ENCODE measurements at places on chromosomes 11 and 22.
A peak's percentile ranks its signal among the peaks of the same experiment; 100 is the strongest.

DNA sequence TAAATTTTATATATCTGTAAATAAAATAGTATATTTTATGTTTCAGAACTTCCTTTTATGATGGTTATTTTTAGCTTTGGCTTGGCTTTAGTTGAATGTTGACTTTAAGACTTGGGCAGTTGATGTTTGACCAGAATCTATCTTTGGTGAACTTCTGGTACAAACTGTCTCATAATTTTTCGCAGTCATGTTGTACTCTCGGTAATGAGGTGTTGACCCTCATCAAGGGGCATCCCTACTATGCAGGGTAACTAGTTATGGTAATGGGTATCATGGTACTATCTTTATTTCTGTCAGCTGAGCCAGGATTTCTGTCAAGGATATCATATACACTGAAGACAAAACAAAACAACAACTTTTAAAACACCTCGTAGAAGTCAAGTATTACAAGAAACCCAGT is 67.7 kb downstream of the NXPE2 start:
- no peak for DNase-seq

- no peak for DNase-seq
Measured at GRCh38 chr11:117387992-117388755, 60.5 kb downstream of the CEP164 start.

DNA sequence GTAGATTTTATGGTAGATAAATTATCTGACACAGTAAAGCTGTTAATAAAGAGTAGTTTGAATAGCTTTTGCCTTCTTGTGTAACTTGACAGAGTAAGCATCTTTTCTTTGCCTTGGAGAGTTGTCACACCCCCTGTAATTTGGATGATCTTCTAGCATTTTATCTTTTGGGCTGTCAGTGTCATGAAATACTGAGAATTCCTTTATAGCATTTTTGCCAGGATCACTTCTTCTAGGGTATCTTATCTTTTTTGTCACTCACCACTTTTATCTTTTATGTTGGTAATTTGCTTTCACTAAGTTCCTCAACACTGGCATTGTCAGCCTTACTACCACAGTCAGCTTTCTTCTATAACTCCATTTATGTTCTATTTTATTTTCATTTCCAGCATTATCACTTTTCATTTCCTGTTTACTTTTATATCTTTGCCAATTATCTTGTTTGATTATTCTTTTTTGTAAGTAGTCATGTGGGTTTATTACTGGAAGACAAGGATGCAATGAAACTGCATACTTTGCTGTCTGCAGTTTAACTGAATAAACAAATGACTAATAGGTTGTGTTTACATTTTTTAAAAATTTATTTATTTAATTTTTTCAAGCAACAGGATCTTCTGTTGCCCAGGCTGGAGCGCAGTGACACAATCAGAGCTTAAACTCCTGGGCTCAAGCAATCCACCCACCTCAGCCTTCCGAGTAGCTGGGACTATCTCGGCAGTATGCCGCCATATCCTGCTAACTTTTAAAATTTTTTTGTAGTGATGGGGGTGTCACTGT is 28.1 kb upstream of the ACAT1 start:
- no peak for DNase-seq

DNA sequence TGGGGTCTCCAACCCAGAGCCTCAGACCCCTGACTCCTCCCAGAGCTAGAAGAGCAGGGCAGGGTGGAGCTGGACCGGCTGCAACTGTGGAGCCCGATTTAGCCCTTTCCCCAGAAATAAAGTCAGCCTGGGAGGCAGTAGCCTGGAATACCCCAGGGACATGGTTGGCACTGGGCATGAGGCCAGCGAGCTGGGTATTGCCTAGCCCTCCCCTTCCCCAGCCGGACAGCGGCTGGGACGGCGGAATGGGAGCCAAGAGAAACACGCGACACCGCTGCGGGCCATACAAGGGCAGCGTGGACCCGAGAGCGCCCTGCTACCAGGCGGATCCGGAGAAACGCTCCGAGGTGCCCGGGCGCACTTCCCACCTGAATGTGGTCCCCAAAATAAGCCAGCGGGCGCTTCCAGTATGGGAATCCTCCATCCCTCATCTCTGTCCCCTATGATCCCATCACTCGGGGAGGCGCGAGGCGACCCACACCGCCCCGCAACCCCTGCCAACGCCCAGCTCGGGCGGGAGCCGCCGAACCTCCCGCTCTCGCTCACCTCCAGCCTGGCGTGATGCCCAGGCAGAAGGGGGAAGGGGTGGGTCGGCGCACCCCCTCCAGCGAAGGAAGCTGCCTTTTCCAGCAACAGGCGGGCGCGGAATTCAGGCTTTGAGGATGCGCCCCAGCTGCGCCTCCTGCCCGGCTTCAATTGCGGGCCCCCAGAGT is 758 bp downstream of the MCAM start:
- DNase-seq: no peak

DNA sequence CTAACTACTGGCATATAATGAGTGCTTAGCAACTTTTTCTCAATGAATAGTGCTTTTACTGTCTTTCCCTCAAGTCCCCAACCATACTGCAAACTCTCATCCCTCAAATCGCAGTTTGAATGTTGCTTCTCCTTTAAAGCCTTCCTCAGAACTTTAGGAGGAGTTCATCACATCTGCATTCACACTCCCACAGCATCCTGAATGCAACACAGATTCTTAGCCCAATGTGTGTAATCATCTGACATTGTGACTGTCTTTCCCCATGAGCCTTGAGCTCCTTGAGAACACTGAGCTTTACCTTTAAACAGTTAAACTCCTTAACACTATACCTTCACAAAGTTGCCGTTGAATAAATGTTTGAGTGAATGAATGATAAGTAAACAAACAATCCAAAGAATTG is 81.7 kb upstream of the FAM181B start:
- DNase-seq: no peak

- no peak for DNase-seq
Measured at GRCh38 chr11:133977067-133977677, 20.4 kb upstream of the IGSF9B start.

- no peak for DNase-seq
Measured at GRCh38 chr11:122322329-122322728, 206.3 kb upstream of the BLID start.

DNA sequence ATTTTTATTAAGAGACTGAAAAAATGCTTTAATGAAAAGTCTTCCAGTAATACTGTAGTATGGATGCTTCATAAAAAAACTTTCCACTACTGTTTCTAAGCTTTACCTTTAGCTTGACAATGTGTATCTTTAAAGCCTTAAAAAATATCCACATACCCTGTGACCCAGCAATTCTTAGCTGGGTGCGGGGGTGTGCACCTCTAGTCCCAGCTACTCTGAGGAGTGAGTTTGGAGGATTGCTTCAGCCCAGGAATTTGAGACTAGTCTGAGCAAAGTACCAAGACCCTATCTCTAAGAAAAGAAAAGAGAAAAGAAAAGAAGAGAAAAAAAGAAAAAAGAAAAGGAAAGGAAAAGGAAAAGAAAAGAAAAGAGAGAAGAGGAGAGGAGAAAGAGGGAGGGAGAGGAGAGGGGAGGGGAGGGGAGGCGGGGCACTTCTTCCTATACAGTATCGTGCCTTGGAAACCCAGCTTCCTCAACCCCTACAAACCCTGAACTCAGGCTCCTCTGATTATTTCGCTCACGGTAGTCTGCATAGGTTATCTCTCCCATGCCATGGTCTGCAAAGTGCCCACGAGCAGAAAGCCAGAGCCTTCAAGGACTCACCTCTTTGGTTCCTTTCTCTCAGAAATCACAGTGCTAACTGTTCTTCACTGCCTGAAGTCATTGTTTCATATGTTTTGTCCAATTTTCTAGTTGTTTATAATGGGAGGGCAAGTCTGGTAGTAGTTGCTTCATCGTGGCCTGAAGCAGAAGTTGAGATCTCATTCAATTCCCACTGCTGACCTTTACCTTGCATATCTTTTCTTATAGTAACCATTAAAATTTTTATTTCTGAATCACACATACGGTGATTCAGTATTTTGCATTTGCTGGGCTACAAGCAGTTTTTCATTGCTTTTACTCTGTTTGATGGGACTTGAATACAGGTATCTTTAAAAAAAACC is 82.2 kb downstream of the FAM83F start:
- DNase-seq: no peak

- DNase-seq: no peak
Measured at GRCh38 chr11:77418971-77419597, 54.8 kb downstream of the PAK1 start.

GRCh38 chr11:75615751-75616150 is 53.1 kb downstream of the MAP6 start:
- DNase-seq: no peak

DNA sequence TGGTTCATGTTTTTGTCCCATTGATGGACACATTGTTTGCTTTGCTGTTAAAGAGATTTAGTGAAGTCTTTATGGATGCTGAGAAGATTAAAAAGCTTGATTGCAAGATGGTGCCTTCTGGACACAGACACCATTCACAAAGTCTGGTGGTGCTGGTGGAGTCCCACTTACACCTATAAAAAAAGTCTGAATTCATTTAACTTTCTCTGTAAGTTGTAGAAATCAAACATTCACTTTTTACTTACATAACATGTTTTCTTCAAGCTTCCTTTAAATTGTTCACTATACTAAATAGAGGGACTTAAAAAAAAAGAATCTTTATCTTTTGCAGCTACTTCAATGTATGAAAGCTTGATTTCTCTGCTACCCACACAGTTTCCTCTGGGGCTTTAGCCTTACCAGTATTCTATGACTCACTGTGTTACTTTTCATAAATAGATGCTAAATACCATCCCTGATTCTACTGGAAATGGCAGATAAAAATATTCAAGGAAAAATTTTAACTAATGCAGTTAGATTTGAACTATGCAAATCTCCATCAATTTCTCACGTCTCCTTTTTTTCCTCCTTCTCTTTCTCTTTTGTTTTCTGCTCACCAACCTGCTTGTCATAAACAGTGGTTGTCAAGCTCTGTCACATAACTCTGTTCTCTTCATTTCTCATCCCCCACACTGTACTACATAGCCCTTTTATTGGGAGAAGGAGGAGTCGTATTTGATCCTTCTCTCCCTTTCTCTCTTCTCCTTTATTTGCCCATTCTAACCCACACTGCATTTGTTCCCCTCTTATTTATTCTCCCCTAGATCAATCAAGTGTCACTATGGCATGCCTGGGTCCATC is 89.7 kb downstream of the FAM76B start:
- DNase-seq: no peak

DNA sequence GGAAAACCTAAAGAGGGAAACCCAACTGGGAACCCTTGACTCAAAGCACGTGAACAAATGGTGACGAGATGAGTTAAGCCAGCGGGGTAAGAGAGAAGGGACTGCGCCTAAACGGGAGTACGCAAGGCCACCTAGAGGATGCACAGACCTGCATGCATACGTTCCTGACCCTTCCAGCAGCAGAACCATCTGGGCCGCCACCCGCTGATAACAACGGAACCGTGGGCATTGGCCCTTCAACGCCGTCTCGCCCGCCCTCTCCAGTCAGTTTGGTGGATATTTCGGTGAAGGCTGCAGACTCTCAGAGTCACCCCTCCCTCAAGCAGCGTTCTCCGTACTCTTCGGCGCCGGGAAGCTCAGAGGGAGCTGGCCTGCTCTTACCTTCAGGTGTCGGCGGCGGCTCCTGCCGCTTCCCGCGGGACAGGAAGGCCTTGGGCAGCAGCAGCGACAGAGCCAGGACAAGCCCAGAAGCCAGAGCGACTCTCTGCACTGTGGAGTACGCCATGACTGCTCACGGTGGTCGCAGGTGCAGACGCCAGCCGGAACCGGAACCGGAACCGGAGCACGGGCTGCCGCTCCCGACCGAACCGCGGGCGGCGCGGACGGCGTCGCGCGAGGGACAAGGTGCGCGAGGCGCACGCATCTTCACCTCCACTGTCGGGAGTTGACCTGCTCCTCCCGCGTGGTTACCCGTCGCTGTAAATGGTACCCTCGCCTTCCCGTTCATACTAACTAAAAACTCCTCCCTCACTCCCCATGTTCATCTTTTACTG is at the start of gene RIC3:
Gene RIC3 (minus strand): TSS at position 541 of the 773 bp plus-strand sequence. CDS start 36 bp downstream, at position 505.
- DNase-seq: peak; percentile 51

DNA sequence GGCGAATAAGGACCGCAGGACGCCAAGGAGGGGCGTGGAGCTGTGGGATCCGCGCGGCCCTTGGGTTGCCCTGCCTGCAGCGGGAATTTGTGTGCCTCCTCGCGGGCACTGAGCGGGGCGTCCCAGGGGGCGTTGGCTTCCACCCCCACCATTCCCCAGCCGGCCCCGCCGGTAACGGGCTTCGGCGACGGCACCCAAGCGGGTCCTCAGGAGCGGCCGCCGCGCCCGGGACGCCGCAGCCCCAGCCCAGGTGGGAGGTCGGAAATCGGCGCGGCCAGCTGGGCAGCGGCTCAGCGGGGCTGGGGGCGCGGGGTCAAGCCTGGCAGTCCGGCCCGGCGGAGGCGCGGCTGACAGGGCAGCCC is 320 bp downstream of the CLTCL1 start:
- DNase-seq: peak; percentile 26

GRCh38 chr11:126829716-126830115 is 170.9 kb downstream of the KIRREL3 start:
- no peak for DNase-seq

GRCh38 chr11:76284161-76284560 is 77.9 kb upstream of the WNT11 start:
- DNase-seq: no peak

GRCh38 chr11:109405671-109406070 is 16.3 kb upstream of the C11orf87 start:
- DNase-seq: no peak

GRCh38 chr22:34639911-34640310 is 426.0 kb upstream of the ISX start:
- no peak for DNase-seq

DNA sequence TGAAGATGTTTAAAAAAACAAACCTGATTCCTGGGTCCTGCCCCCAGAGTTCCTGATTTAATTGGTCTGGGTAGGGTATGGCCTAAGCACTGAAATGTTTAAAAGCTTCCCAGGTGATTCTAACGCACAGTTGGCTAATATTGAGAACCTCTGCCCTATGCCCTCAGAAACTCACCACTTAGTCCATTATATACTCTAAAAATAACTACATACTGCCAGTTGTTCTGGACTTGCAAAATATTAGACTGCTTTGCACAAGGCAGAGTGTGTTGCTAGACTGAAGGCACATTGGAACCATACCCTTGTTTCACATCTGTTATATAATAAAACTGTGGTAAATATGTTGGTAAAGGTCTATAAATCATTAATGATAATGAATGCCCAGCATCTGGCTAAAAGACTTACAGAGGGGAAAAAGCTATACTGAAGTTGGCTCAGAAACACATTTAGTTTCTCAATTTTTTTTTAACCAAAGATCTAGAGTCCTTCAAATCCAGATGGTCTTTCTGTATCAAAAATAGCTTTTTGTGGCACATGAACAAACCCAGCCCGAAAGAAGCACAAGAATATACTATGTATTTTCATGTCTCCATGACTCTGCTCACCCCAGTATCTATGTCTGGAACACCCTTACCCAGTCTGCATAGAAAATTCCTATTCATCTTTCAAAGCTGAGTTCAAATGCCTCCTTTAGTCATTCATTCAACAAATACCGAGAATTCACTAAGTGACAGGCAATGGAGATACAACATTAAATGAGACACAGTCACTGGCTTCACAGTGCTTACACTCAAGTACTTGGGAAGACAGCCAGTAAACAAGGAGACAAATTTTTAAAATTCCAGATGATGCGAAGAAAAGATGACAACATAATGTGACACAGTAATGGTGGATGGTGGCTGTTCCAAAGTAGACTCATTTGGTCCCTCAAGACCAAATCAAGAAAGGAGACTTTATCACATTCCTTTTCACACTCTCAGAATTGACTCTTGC is 44.1 kb downstream of the RBFOX2 start:
- no peak for DNase-seq

All from stimulated activated CD4-positive, alpha-beta T cell treated with anti-CD3 and anti-CD28 coated beads, Interleukin-4, amount 100 ng/mL, for 4 hours (primary cell).